Stimulated activated CD4-positive, alpha-beta T cell treated with anti-CD3 and anti-CD28 coated beads, TNF-alpha, amount 100 ng/mL, for 1 hour (primary cell): ENCODE measurements at places on chromosomes 3 and 15.

- DNase-seq, result no peak
Observed at GRCh38 chr15:39313467-39313866, 267.4 kb upstream of the THBS1 start.

- DNase-seq, result no peak
Observed at GRCh38 chr3:163785693-163786092, 1292.6 kb downstream of the SI start.

DNA sequence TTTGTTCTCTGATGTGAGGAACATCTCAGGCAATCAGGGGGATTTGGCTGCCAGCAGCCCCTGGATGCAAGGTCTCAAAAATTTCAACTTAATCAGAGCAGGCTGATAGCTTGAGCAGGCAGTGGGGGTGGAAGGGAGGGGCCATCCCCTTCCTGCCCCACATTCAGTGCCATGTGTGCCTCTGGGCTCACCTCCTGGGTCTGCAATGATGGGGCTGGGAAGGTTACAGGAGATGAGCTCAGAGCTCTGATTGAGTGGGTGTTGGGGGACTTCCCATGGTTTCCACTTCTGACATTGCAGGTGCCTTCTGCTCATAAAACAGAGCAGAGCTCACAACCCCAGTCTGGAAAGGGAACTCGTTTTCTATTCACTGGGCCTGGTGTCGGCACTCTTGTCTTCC is 37.0 kb downstream of the PARP16 start:
- no peak for DNase-seq

DNA sequence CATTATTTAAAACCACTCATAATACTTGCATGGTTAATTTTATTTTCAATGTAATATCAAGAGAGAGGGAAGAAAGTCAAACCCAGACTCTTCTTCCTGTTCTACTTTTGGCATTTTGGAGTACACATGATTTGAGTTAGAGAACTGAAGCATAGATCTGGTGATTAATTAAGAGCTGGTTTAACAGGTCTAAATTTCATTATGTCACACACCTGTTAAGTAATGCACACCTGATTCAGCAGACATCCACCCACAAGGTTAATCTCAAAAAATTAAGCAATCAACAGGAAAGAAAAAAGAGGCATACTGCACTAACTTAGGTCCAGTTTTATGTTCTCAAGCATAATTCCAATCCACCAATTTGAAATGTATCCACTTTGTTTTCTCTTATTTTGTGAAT is 101.1 kb upstream of the ICE2 start:
- DNase-seq, result no peak

DNA sequence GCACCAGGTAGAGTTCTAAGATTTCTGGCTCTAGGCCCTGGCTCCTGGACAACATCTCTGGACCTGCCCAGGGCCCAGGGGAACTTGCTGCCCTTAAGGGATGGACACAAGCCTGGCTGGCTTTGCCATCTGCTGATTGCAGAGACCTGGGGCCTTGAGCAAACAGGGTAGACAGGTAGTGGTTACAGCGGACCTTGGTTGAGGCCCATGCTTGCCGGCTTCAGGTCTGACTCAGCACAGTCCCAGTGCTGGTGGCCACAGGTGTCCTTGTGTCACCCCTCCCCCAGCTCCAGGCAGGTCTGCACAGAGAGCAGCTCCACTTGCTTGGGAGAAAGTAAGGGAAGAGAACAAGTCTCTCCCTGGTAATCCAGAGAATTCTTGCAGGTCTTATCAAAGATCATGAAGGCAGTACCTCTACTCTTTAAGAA is 15.9 kb upstream of the ACTL6A start:
- no peak for DNase-seq

GRCh38 chr3:71809321-71810026 is 24.5 kb upstream of the PROK2 start:
- no peak for DNase-seq

- DNase-seq, result no peak
Observed at GRCh38 chr3:65531499-65531898, 507.2 kb downstream of the MAGI1 start.

- DNase-seq, result no peak
Observed at GRCh38 chr3:557972-558371, 361.4 kb downstream of the CHL1 start.

DNA sequence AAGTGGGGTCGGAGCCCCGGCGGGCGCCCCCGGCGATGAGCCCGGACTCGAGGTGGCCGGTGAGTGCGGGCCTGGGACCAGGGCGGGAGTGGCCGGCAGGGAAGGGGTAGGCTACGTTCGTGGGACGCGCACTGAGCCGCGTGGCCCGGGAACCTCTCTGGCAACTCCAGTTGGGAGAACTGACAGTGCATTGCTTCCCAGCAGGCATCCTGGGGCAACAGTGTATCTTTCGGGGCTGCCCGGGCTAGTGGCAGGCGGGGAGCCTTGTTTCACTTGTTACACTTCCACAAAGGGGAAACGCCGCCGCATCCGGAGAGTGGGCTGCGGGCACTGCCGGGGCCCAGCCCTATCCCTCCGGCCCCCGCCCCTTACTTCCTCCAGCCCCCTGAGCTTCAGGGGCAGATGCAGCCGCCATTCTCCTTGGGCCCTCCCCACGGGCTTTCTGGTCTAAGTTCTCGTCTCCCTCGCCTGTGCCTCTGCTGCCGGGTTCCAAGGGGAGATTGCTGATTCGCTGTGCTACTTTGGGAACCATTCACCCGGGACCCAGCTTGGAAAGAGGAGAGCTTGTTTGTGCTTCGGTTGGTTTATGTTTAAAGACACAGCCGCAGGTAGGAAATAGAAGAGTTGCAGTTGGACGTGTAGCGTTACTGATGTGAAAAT is 675 bp downstream of the BRPF1 start:
- DNase-seq, result no peak

DNA sequence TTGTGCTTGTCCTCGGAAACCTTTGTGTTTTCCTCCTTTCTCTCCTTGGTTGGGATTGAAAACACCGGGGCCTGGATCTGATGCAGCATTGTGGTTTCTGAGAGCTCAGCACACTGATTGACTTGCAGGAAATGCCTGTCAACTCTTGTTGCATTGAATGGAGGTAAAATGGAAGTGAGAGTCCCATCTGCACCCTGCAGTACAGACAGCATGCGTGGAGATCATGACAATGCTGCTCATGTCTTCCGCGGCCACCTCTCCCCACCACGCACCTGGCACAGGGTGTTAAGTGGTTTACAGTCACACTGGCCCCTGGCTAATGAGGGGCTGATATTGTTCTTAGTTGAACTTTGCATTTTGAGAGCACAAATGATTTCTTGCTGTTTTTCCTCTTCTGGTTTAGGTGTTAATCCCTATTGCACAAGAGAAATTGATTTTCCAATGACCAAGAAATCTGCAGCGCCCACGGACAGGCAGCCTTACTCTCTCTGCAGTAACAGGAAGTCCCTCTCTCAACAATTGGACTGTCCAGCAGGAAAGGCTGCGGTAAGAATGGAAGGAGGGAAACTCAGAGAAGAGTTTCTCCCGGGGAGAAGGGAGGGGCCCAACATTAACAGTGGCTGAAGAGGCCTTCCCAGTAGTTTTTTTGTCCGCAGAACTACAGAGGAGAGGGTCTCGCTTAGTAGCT is 58.5 kb downstream of the STARD5 start:
- DNase-seq, result no peak

DNA sequence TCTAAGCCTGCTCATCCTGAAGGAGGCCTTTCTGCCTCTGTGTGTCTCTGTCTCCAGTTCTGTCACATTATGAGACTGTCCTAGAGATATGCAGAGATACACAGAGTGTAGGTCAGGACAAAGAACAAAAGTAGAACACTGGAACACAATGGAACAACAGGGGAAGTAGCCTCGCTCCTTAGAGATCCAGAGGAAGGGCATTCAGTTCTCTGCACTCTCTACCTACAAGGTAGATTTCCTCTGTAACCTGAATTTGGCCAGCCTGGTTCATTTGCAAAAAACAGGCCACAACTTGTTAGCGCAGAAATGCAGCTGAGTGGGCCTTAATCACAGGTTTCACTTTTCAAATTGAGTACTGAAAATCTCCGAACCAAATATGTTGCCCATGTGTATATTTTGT is 19.4 kb downstream of the NEK10 start:
- DNase-seq, result no peak

DNA sequence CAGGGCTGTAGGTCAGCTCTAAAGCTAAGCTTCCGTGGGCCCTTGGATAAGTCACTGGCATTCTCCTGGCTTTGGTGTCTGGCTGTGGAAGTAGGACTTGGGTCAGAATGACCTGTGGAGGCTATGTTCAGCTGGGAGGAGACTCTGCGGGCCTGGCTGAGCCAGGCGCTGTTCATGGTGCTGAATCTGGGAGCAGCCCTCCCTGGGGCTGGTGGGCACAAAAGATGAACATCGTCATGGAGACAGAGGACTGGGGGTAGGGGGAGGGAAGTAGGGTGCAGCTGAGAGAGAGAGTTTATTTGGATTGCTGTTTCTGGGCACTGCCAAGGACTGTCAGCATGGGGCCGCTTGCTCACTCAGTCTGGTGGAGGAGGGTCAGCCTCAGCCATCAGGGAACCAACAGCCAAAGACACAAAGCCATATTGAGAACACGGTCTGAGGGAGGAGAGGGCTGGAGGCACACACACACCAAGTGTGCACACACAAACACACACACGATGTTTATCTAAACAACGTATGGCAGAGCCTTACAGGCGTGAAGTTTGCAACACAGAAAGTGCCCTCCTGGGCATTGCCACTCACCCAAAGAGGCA is 120.7 kb upstream of the LINGO1 start:
- no peak for DNase-seq

- DNase-seq, result no peak
Observed at GRCh38 chr3:12158387-12159226, at the start of gene TIMP4. TIMP4 (minus strand) TSS chr3:12158912; CDS start chr3:12158840, 72 bp downstream.

DNA sequence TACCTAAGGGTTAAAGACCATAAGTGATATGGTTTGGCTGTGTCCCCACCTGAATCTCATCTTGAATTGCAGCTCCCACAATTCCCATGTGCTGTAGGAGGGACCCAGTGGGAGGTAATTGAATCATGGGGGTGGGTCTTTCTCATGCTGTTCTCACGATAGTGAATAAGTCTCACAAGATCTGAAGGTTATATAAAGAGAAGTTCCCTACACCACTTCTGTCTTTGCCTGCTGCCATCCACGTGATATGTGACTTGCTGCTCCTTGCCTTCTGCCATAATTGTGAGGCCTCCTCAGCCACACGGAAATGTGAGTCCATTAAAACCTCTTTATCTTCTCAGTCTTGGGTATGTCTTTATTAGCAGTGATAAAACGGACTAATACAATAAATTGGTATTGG is 75.0 kb upstream of the CADPS start:
- no peak for DNase-seq

GRCh38 chr15:67322481-67322880 is 67.9 kb downstream of the IQCH start:
- no peak for DNase-seq

DNA sequence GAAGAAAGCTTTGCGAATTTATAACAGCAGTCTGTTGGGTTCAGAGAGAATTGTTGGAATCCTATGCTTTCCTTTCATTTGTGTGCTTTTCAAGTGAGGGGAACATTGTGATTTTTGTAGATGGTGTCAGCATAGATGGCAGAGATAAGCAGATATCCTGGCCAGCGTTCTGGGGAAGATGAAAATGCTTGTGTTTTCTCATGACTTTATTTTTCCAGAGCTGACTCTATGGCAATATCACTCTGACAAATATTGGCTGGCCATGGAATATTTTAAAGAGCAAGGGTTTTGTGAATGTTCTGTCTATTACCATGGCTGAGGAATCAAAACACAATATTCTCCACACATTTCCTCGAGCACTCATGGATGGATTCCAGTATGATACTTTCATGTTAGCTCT is 108.8 kb downstream of the MITF start:
- DNase-seq, result no peak

DNA sequence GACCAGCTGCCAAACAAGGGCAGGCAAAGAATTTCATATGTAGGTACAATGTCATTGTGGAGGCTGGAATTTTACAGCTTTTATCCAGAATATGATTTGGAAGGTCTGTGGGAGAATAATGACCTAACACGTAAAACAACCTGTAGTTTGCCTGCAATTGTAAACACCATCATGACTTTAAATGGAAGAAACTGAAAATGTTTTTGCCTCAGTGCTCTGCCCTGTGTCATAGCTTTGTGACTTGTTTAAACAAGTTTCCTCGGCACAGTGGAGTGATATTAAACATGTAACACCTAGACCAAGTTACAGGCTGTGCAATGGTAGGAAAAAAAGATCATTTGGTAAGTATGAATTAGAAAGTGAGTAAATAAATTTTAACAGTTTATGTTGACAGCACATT is 171.6 kb upstream of the MBNL1 start:
- no peak for DNase-seq

GRCh38 chr3:50503504-50504342 is at the start of gene CACNA2D2:
CACNA2D2 (minus strand) TSS chr3:50503634; CDS start chr3:50503423, 211 bp downstream.
- DNase-seq, result peak; percentile 48

- DNase-seq, result no peak
Observed at GRCh38 chr15:56248311-56248992, 4.8 kb upstream of the RFX7 start.

DNA sequence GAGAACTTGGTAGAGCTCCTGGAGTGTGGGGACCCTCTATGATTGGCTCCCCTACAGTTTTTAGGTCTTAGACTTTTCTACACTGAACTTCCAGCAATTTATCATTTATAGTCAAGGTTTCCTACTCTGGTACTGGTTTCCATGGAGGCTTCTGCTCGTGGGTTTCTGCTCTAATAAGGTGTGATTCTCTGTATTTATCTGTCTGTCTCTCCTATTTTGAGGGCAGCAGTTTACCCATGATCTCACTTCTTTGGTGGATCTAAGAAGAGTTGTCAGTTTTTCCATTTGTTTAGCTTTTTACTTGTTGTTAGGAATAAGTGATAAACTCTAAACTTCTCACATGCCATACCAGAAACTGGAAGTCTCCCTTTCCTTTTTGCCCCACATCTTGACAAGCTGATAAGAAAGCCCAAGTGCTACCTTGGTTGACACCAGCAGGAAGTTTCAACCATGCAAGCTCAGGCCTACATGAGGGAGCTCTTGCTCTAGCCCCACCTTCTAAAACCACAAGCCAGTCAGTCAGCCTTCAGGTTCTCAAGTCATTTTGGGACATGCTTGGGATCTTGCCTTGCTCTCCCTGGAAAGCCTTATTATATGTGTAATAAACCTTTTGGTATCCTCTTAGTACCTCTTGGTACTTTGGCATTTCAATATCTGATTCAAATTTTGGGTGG is 10.0 kb downstream of the TIMMDC1 start:
- no peak for DNase-seq

GRCh38 chr3:11381563-11381962 is 109.4 kb downstream of the ATG7 start:
- DNase-seq, result no peak

- DNase-seq, result no peak
Observed at GRCh38 chr3:149848238-149848637, 35.2 kb downstream of the RNF13 start.

DNA sequence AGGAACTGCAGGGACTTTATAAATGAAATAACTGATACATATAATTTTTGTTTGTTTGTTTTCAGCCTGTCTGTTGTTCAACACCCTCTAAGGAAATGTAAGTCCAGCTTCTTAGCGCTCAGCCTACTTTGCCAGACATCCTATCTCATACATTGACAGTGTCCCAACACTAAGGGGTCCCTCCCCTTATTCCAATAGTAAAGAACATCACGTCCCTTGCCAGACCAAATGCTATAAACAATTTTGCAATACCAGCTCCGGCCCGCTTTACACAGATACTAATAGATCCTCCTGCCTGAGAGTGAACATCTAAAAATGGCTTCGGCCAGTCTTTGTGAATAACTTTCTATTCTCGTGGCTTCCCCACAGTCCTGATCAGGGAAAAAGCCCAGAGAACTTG is 4.5 kb upstream of the TAFA4 start:
- no peak for DNase-seq
